Activated naive CD8-positive, alpha-beta T cell treated with anti-CD3 and anti-CD28 coated beads for 36 hours (primary cell): ENCODE measurements at places on chromosomes 7 and 10. TPM values are rescaled to one million over a fixed set of nuclear protein-coding genes. Genes with fewer than 3 reads are reported as not detected.

DNA sequence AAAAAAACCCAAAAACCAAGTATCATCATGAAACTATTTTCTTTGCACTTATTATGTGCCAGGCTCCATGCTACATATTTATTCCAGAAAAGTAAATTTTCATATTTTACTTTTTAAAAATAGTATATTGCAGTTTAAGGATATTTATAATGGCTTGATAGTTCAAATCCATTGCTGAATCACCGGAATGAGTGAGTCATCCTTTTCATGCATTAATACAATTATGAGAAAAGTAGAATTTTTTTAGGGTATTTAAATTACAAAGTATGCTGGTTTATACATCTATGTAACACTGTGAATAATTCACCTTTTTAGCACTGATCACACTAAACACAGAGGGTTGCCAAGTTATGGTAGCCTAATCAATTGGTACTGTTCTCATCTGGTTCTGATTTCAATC lies 54.3 kb downstream of the SLC16A9 start:
- no peak for DNase-seq

ZNF12 gene
- 17.2 TPM for total RNA-seq

MKI67 gene
- total RNA-seq, result 210 TPM

ASB10 gene
- not detected for total RNA-seq

- DNase-seq, result no peak
Observed at GRCh38 chr7:118232837-118233236, 8.3 kb downstream of the ANKRD7 start.

BMPR1A gene
- total RNA-seq, result 7.5 TPM

DNA sequence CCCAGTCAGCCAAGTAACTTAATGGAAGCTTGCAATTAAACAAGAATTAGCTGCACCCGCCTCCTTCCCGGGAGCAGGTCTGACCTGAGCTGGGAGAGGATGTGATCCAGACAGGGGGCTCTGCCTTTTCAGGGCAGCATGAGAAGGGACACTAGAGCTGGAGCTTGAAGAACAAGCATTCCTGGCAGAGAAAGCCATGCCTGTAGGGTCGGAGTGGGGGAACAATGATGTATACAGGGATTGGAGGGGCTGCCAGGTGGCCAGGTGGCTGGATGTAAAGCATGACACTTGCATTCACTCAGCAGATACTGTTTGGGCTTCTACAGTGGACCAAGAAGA lies 112.5 kb downstream of the GRK5 start:
- DNase-seq, result no peak

DNA sequence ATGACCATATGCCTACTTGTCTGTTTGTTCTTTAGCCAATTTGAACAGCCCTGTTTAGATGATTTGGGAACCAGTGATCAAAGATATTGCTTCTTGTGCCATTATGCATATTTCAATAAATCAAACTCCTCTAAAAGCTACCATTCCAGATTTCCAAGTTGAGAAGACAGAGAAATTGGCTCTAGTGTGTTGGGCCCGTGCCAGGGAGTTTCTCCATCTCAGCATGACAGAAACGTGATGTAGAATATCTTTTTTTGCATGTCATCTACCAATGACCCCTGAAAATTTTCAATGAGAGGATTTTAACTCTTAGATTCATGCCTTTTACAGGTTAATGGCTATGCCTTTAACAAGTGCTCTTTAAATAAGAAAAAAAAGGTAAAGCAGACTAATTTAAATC lies 50.7 kb upstream of the CABCOCO1 start:
- no peak for DNase-seq

TRPV5 gene
- not detected for total RNA-seq

DNA sequence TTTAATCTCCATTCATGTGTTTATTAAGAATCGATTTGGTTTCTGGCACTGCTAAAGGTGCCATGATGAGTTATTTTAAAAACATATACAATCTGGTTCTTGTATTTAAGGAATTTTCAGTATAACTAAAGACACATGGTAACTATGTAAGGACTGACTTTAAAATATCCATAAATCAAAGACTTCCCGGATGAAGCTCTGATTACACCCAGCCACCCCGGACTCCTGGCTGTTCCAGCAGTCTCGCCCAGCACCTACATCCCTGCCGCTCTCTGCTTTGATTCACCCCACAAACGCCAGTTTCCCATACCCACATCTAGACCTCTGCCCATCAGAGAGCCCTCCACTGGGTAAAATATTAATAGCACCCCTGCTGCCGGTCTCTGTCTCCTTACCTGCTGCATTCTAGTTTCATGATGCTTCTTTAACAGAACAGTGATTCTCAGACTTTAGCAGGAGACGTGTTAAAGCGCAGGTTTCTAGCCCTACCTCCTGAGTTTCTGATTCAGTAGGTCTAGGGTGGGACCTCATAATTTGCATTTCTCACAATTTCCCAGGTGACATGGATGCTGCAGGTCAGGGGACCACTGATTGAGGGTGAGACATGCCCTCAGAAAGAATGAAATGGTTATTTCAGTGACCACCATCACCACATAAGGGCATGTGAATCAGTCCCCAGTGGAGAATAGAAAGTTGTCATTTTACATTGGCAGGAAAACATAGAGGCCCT lies 185.7 kb downstream of the KIAA1217 start:
- DNase-seq, result no peak

LIPK gene
- not detected for total RNA-seq

- DNase-seq, result peak; percentile 45
Observed at GRCh38 chr10:92291921-92292845, 1.2 kb downstream of the MARCHF5 start.

- no peak for DNase-seq
Observed at GRCh38 chr7:10718768-10719167, 254.9 kb upstream of the PHF14 start.

DNA sequence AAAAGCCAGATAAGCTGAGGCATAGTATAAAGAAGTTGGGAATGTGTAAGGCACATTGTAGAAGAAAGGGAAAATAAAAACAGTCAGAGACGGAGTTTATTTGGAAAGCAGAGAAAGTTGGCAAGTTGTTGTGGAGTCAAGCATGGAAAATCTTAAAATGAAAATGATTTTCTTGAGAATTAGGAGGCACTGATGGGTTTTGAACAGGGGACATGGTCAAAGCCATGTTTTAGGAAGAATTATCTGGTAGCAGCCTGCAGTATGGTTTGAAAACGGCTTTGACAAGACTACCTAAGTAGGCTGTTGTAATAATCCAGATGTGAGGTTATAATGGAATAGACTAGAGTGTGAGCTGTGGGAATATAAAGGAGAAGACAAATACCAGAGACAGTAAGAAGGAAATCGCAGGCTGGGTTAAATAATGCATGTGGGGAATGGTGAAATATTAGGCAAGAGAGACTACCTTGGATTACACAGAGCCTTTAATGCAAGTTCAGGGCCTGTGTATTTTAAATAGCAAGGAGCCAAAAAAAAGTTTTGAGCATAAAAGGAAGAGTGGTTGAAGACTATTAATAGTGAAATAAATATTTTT lies 130.4 kb upstream of the MEOX2 start:
- no peak for DNase-seq

- DNase-seq, result no peak
Observed at GRCh38 chr7:36299823-36300341, 89.8 kb upstream of the ANLN start.

GRCh38 chr7:49099587-49100326 lies 175.4 kb downstream of the CDC14C start:
- no peak for DNase-seq

- no peak for DNase-seq
Observed at GRCh38 chr7:144391823-144392255, 11.7 kb downstream of the NOBOX start.

DNA sequence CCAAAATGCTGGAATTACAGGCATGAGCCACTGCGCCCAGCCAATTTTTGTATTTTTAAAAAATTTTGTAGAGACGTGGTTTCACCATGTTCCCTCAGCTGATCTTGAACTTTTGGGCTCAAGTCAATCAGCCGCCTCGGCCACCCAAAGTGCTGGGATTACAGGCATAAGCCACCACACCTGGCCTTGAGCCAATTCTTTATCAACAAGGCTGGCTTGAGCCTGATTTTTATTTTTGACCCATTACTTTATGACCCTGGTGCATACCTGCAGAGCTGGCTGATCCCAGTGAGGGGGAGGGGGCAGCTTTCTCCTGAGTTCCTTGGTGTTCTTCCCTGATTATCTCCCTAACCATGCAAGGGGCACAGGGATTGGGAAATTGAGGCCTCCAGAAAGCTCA lies 15.8 kb upstream of the CPA1 start:
- no peak for DNase-seq

DNA sequence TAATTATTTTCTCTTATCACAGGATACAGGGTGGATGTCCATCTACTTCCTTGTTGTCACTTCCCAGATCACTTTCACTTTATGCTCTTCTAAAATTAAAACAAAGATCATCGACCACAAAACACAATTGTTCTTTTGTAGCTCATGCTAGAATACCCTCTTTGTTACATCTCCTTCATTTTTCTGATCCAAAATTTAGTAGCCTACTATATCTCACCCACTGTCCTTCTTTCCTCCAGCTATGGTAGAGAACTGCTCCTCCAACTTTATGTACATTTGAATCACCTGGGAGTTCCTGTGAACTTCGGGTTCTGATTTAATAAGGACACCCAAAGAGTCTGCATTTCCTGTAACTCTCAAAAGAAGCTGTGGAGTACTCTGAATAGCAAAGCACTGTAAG lies 1.2 kb upstream of the AHR start:
- no peak for DNase-seq

- no peak for DNase-seq
Observed at GRCh38 chr7:53473371-53473770, 437.9 kb downstream of the POM121L12 start.

DNA sequence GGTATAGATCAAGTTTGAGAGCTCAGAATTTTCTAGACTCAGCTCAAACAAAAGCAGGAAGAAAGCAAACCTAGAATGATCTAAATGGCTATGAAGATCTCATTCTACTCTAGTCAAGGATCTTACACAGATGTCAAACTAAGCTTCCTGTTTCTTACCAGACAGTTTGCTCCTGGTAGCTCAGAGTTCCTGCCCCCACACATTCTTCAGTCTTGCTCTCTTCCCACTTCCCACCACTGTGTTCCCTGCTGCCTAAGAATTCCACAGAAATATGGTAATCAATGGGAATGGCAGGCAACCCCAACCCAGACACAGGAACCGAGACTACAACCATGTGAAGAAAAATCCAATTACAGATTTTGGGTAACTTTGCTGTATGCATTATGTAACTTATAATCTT lies 133.4 kb upstream of the PTN start:
- DNase-seq, result no peak

DNA sequence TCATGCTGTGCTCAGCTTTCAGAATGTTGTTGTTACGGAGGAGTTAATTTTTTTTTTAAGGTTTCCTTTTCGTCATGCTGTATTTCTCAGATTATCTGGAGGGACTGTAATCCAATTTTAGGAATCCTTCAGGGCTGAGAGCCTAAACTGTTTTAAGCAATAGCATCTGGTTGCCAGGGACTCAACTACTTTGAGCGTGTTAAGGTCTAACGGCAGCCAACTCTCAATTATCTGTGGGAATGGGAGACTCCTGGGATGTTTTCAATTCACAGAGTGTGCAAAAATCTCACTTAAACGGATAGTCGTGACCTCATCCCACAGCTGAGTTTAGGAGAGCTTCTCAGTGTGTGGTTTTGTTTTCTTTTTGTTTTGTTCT lies 291.7 kb downstream of the AUTS2 start:
- DNase-seq, result no peak

DNA sequence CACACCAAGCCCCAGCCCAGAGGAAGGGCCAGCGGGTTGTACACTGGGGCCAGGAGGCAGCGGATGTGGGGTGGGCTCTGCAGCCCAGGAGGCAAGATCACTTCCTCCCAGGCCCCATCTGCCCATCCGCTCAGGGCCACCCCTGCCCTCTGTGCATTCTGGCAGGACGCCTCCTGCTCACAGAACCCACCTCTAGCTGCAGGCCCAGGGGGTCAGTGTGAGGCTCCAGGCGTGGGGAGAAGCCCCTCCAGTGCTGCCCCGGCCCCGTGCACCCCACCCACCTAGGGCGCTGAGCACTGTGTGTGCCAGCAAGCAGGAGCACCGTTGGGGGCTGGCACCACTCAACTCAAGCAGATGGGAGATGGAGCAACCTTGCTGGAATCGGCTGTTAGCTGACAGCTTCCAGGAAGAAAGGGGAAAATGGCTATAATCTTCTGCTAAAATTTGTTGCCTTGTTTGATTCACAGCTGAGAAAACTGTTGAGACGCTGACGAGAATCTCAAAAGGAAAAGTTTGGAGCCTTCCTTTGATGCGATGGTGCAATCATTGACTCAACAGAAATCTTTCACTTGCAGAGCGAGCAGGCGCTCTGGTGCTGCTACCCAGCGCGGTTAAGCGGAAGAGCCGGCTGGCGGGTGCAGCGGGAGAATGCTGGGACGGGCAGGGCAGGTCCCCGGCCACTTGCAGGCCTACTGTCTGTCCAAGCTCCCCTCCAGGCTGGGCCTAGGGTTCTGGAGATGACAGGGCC lies 276.1 kb downstream of the ELFN1 start:
- no peak for DNase-seq

- DNase-seq, result no peak
Observed at GRCh38 chr7:73901823-73902597, 41.1 kb downstream of the TMEM270 start.

GRCh38 chr7:140475747-140476333 lies 3.5 kb downstream of the MKRN1 start:
- peak; percentile 7 for DNase-seq

GRCh38 chr7:22726907-22727713 lies at the start of gene IL6:
Gene IL6 (plus strand): TSS chr7:22727200. CDS start chr7:22727263, 63 bp downstream.
- peak; percentile 23 for DNase-seq

HTR7 gene
- total RNA-seq, result not detected

GRCh38 chr7:22255342-22255741 lies 101.6 kb downstream of the RAPGEF5 start:
- peak; percentile 27 for DNase-seq

DNA sequence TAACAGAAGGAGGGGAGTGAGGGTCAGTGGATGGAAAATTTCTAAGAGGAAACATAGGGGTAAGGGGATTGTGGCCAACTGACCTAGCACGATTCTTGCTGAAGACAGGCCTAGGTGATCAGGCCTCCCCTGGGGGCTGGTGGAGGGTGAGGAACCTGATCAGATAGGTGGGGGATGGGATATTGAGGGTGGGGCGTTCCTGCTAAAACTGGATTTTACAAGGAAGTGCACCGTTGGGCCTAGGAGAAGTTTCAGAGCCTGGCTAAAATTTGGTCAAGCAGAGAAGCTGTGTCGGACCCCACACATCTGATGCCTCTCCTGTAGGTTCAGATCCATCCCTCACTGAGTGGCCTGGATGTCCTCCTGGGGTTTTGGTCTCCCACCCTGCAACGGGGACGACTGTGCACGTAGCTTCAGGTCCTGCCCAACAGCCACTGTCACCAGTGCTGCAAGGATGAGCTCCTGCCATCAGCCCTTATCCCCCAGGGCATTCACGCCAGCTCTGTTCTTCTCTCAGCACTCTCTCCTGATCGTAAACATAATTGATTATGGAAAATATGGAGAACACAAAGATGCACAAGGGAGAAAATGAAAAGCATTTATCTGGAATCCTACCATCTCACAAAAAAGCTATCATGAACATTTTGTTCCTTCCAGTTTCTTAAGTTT lies 89.9 kb downstream of the ADCY1 start:
- no peak for DNase-seq

ZNF117 gene
- total RNA-seq, result 2.9 TPM

PRTFDC1 gene
- total RNA-seq, result 3.6 TPM

ITGB8 gene
- total RNA-seq, result not detected

COMMD3 gene
- 53.5 TPM for total RNA-seq

PNLIPRP2 gene
- total RNA-seq, result not detected

ANKRD7 gene
- total RNA-seq, result 1.6 TPM
